ENCODE measurements at places on chromosomes 5 and 9.

DNA sequence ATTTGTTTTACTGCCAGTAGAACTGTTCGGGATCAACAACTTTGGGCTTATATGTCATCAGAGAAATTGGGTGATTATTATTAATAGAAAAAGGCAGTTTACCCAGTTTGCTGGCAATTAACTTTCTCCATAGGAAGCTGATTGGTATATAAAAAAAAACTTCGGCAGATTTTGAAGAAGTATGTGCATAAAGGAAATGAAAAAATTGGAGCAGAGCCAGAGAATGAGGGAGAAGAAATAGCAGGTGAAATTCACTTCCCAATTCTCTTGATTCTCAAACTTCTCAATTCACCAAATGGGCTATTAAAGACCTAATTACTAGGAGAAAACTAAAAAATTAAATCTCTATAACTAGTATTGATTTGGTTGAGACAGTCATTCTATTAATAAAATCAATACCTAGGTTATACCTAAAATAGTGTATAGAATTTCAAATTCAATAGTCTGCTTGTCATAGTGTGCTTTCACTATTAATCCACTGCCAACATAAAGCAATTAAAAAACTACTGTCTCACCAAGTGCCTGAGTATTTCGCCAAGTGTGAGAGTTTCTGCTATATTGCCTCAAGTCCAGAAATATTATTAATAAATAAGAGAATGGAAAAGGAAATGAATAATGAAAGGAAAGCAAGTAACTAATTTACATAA is 47.5 kb downstream of the STX17 start:
- DNase-seq = no peak

- DNase-seq = no peak
Observed at GRCh38 chr9:133104718-133105460, 16.2 kb downstream of the RALGDS start.

DNA sequence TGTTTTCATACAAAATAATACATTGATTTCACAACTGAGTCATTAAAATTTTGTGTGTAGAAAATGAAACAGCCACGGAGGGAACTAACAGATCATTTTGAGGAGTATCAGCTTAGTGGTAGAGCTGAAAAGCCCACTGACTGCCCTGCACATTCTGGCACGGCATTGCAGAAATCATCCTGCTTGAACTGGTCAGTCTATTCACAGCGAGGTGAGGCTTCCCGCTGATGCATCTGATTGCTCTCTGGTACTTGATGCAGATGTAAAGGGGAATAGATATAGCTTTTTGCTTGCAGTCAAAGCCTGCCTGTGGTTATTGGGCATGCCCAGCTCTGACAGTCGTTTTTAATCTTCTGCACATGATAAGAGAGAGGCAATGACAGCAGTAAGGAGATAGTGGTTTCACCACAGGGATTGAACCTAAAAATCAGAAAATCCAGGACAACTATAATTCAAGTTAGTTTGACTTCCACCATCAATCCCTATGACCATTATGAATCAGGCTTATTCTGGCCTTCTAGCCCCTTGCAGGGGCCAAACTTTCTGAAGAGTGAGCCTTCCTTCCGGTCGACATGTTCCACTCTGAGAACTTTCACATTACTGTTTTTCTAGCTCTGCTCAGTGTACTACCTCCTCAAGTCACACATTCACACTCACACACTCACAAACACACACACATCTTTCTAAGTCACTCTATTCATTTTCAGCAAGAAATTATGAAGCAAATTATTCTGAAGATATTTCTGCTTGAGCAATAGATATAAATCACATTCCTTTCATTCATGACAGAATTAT is 782.8 kb upstream of the NUDT12 start:
- peak; percentile 43 for DNase-seq

DNA sequence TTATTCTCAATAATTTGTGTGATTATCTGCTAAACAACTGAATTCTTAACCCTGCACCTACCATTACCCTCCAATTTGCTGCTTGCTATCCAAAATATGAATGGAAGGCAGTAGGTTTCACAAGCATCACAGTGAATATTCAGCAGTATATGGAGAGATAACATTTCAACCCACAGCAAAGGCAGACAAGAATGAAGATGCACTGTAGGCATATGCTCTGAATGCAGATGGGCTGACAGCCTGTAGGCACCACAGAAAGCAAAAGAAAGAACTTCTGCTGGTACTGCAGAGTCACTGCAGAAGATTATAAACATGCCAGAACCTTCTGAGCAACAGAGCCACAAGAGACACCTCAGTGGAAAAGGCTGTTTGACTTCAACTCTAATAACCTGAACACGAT is 63.6 kb upstream of the SLC12A2 start:
- no peak for DNase-seq

- no peak for DNase-seq
Observed at GRCh38 chr5:96881511-96882115, 5.3 kb downstream of the ERAP2 start.

- DNase-seq = no peak
Observed at GRCh38 chr5:92330365-92330764, 947.2 kb upstream of the ARRDC3 start.

GRCh38 chr9:19720377-19720776 is 68.5 kb downstream of the SLC24A2 start:
- peak; percentile 79 for DNase-seq

- DNase-seq = no peak
Observed at GRCh38 chr9:127963041-127963358, 17.8 kb downstream of the EEIG1 start.

DNA sequence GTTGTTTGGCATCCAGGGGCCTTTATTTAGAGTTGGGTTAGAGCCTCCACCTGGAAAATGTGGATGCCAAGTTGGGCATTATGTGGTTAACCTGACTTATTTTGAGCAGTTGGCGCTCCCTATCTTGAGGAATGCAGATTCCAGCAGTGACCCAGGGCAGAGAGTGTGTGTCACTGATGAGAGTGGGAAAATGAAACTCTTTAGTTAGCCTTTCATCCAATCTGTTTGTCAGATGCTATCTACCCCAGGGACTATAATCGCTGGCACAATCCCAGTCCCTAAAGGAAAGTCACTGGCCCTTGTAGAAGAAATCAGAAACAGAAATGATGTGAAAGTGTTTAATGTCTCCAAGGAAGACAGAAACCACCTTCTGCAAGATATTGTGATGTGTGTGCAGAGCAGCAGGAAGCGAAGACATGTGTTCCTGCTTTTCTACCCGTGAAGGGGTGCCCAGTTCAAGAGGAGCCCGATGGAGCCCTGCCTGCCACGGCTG is 10.2 kb upstream of the STING1 start:
- DNase-seq = no peak

DNA sequence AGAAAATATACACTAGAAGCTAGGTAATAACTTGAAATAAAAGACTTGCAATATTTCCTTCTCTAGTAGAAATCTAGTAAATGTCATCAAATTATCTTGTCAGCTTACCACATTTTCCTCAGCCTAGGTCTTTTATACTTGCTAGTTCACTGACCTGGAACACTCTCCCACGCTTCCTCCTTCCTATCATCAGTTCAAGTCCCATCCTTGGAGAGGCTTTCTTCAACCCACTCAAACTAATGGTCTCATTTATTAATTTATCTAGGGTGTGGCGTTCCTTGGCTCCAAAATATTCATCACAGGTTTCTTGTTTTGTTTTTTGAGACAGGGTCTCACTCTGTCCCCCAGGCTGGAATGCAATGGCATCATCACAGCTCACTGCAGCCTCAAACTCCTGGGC is 2.9 kb downstream of the FAM13B start:
- no peak for DNase-seq

DNA sequence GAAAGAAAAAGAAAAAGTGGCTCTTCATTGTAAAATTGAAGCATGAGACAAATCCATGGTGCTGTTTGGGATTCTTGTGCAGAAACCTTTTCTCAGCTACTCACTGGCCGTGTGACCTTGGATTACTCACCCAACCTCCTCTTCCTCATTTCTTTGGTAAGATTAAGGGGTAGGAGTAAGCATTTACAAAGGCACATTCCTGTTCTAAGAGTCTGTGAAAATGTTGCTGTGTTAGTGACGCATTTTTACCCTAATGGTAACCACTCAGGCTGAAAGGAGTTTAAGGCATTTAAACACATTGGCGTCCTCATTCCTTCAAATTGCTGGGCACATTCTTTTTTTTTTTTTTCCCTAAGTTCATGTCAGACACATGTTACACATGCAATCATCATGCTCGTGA is 4.3 kb downstream of the RAI14 start:
- peak; percentile 32 for DNase-seq

- DNase-seq = no peak
Observed at GRCh38 chr9:27880156-27880555, 306.9 kb upstream of the C9orf72 start.

- no peak for DNase-seq
Observed at GRCh38 chr9:122392284-122392683, 21.5 kb downstream of the PTGS1 start.

GRCh38 chr5:137292461-137293027 is 206.6 kb downstream of the SPOCK1 start:
- DNase-seq = peak; percentile 70

- no peak for DNase-seq
Observed at GRCh38 chr5:144318011-144318410, 147.3 kb downstream of the KCTD16 start.

DNA sequence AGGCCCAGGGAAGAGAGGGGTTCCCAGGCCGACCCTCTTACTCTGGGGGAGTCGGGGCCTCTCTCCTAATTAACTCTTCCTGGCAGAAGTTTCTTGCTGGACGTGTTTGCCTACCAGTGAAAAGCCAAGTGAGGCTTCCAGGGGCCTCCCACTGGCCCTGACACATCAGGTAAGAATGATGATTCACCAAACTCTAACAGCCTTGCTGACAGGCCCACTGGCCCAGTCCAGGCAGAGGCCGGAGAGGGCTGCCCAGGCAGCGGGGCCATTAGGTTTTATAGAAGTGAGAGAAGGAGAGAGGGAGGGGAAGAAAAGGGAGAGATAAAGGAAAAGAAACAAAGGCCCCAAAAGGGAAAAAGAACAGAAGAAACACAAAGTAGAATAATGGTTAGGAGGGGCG is 50.8 kb upstream of the FOXE1 start:
- no peak for DNase-seq

- DNase-seq = no peak
Observed at GRCh38 chr9:89710697-89711096, 105.9 kb downstream of the GADD45G start.

DNA sequence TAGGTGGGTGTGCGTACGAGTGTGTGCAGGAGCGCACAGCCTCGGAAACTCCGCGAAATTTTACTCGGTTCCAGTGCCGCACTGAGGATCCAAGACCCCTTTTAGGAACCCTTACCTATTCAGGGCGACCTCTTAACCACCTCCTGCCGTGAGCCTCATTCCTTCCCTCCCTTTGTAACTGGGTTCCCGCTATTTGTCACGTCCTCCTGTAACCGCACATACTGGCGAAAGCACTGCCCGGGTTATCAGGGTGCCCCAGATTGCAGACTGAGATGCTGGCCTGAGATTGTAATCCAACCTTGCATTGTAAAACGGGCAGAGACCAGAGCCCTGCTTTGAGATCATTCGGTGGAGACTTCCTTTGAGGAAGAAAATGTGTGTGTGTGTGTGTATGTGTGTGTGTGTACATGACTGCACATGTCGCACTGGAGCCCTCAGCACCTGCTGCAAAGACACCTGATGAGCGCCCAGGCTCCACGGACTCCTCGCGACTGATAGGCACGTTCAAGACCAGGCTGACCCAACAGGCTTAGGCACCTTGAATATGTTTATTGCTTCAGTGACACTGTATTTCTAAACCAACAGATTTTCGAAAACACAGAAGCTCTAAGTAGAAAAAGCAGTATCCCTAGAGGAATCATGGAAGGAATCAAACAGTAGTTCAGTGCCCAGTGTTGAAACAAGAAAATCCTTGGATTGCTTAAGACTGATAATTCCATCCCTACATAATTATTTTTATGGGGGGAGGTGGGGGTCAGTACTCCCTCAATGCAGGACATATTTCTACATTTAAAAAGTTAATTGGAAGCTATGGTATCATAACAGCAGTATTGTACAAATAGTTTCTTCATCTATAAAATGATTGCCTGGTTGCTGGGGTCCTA is 86.5 kb upstream of the TNFAIP8 start:
- peak; percentile 80 for DNase-seq

DNA sequence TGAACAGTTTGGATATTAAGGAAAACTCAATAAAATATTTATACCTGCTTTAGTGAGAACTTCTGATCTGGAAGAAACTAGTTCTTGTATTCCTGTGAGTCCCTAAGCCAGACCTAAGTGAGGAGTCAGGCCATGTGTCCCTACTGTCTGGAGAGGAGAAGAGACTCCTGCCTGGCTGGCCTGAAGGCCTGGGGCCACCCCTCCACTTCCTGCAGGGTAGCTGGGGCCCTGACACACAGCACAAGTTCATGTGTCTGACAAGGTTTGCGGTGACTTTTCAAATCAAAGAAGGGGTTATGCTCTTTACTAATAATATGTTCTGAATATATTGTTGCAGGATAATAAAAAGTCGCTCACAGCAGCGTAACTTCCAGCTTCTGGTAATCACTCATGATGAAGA is 16.1 kb upstream of the IL13 start:
- DNase-seq = no peak

DNA sequence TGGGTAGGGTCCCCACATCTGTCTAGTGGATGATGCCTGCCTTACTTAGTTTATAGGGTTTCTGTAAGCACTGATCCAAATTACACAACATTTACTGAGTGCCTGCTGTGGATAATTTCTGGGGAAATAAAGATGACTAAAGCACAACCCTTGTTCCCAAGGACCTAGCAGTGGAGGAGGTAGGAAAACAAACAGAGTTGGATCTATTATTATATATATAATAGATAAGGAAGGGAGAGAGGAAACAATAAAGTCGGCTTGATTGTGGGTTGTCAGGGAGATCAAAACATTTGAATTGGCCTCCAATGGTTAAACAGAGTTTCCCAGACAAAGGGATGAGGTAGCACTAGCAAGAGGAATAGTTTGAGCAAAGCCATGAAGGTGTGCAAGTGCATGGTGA is 14.0 kb downstream of the IL33 start:
- no peak for DNase-seq

- peak; percentile 30 for DNase-seq
Observed at GRCh38 chr9:71001780-71002386, 119.5 kb downstream of the TRPM3 start.

GRCh38 chr5:177482359-177482795 is 8.9 kb upstream of the DBN1 start:
- DNase-seq = peak; percentile 0

GRCh38 chr5:109278141-109278540 is 131.6 kb downstream of the PJA2 start:
- no peak for DNase-seq

GRCh38 chr9:880725-881124 is 39.2 kb downstream of the DMRT1 start:
- DNase-seq = no peak

GRCh38 chr5:163506726-163507125 is 1.3 kb downstream of the MAT2B start:
- DNase-seq = peak; percentile 21

DNA sequence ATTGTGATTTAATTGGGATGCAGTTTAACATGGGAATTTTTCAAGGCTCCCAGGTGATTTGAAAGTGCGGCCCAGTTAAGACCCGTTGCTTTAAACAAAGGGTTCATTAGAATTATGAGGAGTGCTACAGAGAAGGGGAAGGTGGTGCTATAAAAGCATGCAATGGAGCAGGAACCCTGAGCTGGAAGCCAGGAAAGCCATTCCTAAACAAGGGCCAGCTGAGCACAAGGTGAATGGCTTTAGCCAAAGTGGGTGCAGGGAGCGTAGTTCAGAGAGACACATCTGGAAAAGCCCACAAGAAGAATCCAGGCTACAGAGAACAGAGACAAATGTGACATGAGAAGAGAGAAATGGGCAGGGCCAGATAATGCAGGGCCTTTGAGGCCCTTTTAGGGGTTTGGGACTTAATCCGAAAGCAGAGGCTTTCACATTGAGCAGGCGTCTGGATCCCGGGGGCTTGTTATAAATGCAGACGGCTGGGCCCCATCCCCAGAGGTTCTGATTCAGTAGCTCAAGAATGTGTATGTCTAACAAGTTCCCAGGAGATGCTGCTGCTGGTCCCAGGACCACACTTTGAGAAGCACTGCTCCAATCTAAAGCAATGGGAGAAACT is 138.1 kb upstream of the WWC1 start:
- no peak for DNase-seq
